ENCODE measurements at places on chromosomes 13 and 19.

DNA sequence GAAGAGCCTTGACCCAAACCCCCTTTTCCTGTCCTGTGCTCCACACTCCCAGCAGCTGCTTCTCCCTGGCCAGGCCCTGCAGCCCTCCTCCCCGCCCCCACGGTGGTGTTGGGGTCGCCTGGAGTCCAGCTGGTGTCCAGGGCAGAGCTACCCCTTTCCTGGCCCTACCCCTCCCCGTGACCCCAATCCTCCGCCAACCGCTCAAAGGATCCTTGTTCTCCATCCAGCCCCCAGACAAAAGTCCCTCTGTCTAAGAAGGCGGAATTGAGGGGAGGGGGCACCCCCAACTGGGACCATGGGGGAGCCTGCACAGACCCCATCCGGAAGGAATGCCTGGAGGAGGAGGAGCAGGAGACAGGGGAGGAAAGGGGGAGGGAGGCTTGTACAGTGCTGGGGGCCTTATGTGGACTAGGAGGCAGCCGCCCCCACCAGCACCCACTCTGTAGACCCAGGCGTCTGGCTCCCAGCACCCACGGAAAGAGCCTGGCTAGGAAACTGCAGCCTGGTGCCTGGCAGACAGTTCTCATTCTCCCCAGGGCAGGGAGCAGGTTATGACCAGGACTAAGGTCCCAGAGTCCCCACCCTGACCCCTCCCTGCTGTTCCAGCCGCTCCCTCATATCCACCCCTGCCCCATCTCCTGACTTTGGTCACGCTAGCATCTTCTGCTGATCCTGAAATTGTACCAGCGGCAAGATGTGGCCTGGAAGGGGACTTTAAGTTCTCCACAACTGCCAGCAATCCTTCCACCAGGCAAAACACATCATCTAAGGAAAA lies at the start of gene FXYD3:
FXYD3 (plus strand) TSS at position 647 of the 775 bp plus-strand sequence. CDS start 3,554 bp downstream, outside the sequence.
- DNase-seq = no peak

DNA sequence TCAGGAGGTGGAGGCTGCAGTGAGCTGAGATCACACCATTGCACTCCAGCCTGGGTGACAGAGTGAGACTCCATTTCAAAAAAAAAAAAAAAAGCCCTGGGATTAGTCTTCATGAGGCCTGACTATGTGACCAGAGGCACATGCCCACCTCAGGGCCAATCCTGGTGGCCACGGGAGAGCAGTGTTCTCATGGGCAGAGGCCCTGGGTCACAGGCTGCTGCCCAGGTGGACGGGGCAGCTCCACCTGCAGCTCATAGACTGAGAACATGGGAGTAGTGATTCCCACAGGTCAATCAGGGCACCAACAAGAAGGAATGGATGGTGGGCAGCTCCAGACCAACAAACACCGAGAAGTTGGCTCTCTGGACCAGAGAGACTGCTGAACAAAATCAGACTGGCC lies 26.1 kb upstream of the PEPD start:
- DNase-seq = no peak

- DNase-seq = no peak
Measured at GRCh38 chr19:11480715-11481533, at the start of gene ELAVL3. TSS of gene ELAVL3 (minus strand) at chr19:11481046. CDS start at chr19:11480608, 438 bp downstream.

GRCh38 chr19:40253611-40254092 lies 27.2 kb upstream of the CCNP start:
- DNase-seq = no peak

DNA sequence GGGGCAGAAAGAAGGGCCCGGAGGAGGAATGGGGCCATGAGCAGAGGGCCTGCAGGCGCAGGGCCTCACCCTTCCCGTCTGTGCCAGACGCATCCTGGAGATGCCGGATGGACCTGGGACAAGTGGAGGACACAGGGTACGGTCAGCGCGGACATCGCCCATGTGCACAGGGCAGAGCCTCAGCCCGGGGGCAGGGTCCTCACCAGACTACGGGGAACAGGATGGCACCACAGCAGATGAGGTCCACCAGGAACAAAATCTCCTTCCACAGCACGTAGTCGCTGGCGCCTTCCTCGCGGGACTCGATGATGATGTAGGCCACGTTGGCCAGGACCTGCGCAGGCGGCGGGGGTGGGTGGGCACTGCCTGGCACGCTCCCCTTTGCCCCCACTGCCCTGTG lies 5.6 kb downstream of the GPR108 start:
- DNase-seq = no peak

DNA sequence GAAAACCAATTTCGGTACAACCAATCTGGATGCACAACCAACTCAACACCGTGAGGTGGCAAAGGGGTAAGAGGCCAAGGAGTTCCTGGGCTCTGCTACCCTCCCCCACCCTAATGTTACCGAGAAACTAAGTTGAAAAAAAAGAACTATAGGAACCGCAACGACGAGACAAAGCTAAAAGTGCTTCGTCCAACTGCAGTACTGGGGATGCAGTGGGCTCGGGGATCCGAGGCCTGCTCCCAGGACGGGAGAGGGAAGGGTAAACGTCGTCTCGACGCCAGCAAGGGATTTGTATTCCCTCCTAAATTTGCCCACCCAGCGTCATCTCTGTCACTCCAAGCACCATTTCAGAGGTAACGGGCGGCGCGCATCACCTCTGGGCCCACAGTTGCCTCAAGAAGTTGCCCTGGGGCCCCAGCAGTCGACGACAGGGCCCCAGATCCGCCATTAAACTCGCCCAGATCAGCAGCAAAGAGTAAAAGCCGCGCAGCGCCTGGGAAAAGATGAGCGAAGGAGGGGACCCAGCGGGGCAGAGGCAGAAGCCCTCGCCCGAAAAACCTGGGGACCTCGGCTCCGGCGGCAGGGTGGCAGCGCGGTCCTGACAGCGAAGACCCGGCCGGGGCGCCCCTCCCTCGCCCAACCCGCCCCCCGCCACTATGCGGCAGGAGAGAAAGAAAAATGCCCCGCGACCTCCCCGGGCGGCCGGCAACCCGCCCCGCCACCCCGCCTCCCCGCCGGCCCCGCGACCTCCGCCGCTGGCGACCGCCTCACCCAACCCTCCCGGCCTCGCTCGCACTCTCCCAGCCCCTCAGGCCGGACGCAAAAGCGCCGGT lies 752 bp downstream of the ZMYM5 start:
- peak; percentile 72 for DNase-seq

- peak; percentile 74 for DNase-seq
Measured at GRCh38 chr19:1252821-1253513, 4.6 kb downstream of the MIDN start.

GRCh38 chr13:24931450-24932251 lies 164.3 kb upstream of the PABPC3 start:
- no peak for DNase-seq

DNA sequence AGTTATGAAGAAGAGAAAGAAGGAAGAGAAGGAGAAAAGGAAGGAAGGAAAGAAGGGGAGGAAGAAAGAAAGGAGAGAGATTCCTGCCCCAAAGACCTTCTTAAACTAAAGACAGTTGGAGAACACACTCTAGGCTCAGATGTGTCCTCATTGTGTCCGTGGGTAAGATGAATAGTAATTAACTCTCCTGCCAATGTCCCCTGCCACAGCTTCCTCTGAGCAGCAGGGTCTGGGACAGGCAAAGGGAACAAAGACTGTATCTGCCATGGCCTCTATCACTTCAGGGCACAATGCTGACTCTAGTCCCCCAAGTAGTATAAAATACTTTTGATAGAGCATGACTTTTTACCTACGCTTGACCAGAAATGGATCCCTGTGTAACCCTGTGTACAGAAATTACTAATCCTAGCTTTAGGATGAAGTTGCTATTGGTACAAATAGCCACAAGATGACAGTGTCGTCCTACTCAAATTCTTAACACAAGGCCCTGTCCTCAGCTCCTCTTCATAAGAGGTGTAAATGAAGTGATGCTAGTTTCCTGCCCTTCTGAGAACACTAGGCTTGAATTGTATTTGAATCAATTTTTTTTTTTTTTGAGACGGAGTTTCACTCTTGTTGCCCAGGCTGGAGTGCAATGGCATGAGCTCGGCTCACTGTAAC lies 186.2 kb upstream of the GPR12 start:
- DNase-seq = peak; percentile 50

DNA sequence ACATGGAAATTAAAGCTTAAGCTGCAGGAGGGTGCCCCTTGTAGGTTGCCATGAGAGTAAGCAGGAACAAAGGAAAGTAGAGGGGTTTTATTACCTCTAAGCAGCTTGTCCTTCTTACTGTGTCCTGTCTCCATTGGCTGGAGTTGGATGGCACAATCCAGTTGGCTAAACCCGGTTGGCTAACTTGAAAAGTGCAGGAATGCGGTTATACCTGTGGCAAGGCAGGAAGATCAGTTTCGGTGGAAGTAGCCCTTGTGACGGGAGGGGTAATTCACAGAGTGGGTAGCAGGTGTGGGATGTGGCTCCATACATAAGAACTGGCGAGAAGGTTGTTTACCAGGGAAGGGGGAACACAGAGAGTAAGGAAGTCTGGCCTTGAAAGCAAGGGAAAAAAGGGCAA lies 3.2 kb downstream of the ZNF726 start:
- DNase-seq = no peak

- DNase-seq = no peak
Measured at GRCh38 chr13:43331672-43332071, 308.3 kb downstream of the DNAJC15 start.

DNA sequence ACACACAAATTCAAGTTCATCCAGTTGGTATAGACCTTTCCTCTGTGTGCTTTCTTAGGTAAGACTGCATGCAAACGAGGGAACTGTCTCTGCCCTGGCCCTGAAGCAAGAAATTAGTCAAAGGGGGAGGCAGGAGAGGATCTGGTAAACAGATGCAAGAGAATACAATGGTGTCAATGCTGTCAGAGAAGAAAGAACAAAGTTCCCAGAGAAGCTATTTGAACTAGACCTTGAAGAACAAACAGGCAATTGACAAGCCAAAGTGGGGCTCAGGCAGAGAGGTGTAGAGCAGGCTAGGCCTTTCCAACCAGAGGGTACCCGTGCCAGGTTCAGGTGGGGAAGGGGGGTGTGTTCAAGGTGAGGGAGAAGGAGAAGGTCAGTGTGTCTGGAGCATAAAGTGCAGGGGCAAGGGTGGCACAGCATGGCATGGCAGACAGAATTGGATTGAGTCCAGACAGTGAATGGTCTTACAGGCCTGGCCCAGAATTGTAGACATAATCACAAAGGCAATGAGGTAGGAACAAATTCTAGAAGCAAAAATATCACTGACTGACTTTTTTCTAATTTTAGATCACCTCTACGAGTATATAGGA lies 95.0 kb upstream of the STARD13 start:
- DNase-seq = no peak

DNA sequence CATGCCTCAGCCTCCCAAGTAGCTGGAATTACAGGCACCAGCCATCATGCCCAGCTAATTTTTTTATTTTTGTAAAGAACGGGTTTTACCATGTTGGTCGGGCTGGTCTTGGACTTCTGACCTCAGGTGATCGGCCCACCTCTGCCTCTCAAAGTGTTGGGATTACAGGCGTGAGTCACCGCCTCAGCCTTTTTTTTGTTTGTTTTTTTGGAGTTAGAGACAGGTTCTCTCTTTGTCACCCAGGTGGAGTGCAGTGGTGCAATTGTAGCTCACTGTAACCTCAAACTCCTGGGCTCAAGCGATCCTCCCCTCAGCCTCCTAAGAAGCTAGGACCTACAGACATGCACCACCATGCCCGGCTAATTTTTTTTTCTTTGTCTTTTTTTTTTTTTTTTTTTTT lies 15.6 kb upstream of the NOTCH3 start:
- no peak for DNase-seq

- DNase-seq = no peak
Measured at GRCh38 chr19:11444059-11444458, 8.6 kb downstream of the PRKCSH start.

GRCh38 chr13:82070416-82070815 lies 1729.5 kb upstream of the SPRY2 start:
- DNase-seq = no peak

DNA sequence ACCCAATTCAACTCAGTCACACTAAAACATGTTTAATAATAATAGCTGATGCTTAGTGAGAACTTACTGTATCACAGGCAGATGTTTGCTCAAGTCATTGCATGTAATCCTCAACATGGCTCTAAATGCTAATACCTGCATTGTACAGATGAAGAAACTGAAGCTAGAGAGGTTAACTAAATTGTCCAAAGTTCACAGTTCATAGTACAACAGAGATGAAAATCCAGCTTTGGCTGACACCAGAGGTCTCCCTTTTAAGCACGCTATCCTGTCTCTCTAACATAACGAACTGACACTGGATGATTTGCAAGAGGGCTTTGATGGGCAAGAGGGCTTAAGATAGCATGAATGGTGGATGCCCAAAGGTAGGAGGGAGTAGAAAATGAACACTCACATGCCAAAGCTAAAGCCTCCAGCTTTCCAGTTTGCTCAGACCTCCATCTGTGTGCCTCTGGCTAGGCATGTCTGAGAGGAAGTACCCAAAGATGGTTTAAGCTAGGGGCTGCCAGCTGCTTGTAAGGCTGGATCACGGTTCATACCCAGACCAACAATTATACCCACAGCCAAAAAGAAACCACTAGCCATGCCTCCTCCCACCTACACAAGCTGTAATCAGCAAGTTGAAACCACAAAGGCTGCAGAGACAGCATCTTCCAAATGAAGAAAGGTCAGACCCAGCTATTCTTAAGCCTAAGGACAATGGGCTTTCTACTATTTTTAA lies 196.9 kb upstream of the UBL3 start:
- DNase-seq = peak; percentile 21

DNA sequence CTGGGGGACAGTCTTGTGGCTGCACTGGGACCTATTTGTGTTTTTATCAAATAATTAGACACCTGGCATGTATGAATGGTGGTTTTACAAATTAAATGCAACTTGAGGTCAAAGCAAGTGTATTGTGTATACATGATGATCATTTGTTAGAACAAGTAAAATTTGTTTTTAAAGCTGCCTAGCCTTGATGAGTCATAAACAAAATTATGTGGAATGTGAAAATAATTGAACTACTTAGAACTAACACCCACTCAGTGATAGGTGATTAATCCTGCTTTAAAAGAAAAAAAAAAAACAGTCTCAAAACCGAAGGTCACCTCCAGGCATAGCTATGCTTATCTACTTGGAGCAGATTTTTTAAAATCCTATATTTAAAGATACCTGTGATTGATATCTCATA lies 770.3 kb upstream of the SLITRK5 start:
- DNase-seq = no peak

DNA sequence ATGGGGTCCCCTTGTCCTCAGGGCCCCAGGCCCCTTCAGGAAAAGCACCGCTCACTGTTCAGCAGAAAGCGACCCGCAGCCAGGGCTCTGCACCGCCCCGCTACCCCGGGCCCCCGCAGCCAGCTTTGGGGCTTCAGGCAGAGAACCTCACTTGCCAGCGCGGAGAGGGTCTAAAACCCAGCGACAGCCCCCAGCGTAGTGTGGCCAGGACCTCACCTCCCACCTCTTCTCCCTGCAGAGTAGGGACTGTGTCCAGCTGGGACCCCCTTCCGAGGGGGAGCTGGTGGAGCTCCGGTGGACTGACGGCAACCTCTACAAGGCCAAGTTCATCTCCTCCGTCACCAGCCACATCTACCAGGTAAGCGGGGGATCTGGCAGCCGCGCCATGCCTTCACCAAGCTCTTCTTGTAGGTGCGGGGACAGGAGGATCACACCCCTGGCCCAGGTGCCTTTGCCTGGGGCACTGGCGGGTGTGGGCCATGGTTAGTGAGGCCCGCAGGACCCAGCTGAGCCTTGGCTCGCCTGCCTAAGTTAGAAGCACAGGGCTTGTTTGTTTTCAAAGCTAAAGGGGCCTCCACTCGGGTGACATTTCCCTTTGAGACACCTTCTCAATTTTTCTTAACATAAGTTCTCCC lies 175.7 kb downstream of the KDM4B start:
- no peak for DNase-seq

GRCh38 chr19:7210359-7210758 lies 83.9 kb downstream of the INSR start:
- DNase-seq = no peak

- DNase-seq = no peak
Measured at GRCh38 chr19:15971224-15971780, 22.5 kb downstream of the OR10H4 start.

- DNase-seq = no peak
Measured at GRCh38 chr13:39306639-39307589, 268.7 kb downstream of the NHLRC3 start.

Data from natural killer cell (primary cell).